ENCODE measurements at places on chromosomes 1 and 21.
A peak's percentile ranks its signal among the peaks of the same experiment; 100 is the strongest.

DNA sequence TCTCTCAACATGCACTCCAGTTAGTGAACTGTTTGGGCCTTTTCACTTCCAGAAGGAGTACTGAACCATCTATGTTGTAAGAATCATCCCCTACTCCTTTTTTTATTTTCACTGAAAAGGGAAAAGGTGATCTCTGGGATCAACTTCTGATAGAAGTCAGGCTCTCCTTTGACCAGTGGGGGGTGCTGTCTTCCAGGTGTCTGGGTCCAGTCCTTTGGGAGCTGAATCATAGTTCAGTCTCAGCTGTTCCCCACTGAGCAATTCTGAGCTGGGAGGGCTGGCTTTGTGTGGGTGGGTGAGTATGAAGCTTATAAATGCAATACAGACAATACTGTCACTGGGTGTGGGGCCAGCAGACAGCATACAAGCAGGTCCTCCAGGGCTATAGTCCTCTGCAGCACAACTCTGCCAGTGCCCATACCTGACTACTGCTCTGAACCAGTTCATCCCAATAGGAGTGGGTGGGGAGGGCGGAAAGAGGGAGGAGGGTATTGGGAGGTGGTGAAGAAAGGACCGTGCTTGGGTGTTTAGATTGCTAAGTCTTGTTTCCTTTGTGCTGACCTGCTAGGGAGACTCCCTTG is 12.5 kb upstream of the SARS1 start:
- peak overlapping the region; percentile 32 for H3K27ac ChIP-seq
- DNase-seq: peak; percentile 36
- no peak overlapping the region for H3K4me3 ChIP-seq
- H3K36me3 ChIP-seq: no peaks in the 10 kb centered on the region
- H3K27me3 ChIP-seq: no peaks in the 10 kb centered on the region

DNA sequence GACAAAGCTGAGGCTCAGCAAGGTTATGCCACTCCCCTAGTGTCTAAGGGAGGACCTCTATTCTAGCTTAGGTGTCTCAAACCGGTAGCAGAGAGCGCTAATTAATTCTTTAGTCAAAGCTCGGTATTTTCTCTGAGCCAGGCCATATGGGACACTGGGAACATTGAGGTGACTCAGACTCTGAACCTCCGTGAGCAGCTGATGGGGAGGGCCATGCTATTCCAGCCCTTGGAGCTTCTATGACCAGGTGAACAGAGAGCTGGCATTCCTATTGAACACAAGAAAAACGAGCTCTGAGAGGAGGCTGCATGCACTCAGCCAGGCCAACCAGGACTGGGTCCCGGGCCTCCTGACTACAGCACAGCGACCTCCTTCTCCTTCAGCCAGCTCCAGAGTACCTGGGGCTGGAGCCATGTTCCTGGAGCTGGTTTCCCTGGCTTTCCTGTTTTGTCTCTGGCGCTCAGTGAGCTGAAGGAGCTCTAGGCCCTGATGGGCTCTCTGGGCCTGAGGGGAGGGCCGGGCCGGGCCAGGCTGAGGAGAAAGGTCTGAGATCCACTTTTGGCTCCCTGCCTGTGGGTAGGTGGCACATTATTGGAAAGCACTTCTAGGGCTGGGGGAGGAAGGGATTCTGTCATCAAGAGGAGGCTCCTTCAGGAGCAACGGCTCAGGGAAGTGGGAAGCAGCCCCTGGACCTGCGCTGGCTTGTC is 37.0 kb downstream of the SLC9A1 start:
- H3K27me3 ChIP-seq: no peaks in the 10 kb centered on the region
- H3K4me3 ChIP-seq: no peak overlapping the region
- DNase-seq: no peak

DNA sequence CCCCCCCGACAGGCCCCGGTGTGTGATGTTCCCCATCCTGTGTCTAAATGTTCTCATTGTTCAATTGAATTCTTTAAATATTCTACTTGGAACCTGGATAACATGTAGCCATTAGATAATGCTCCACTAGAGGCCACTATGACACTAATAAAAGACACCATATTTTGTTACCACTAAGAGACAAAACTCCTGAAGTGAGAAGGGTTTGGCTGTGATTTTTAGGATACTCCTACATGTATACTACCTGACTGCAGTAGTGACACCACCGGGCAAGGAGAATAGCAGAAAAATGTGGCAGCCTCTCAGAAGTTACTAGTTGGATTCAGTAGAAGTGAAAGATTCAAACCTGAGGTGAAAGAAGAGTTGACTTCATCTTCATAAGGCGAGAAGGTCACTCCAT is 36.0 kb downstream of the F5 start:
- peaks cover 11% of the 10 kb centered on the region for H3K4me1 ChIP-seq
- H3K27ac ChIP-seq: no peak overlapping the region
- no peaks in the 10 kb centered on the region for H3K27me3 ChIP-seq
- DNase-seq: peak; percentile 25
- H3K4me3 ChIP-seq: no peak overlapping the region

- H3K4me3 ChIP-seq: no peak overlapping the region
- no peaks in the 10 kb centered on the region for H3K36me3 ChIP-seq
- no peaks in the 10 kb centered on the region for H3K4me1 ChIP-seq
Observed at GRCh38 chr1:64568171-64568450, 98.2 kb downstream of the CACHD1 start.

GRCh38 chr1:214615871-214616270 is 12.9 kb downstream of the CENPF start:
- no peak overlapping the region for H3K4me3 ChIP-seq
- no peak for DNase-seq
- peak overlapping the region; percentile 57 for H3K27ac ChIP-seq
- H3K36me3 ChIP-seq: peaks cover 79% of the 10 kb centered on the region

GRCh38 chr1:203295796-203296195 is 9.5 kb upstream of the BTG2 start:
- DNase-seq: no peak
- H3K27ac ChIP-seq: peak overlapping the region; percentile 76
- peaks cover 42% of the 10 kb centered on the region for H3K4me1 ChIP-seq
- H3K27me3 ChIP-seq: no peaks in the 10 kb centered on the region

Data from activated CD4-positive, alpha-beta T cell treated with anti-CD3 and anti-CD28 coated beads, Interleukin-2, amount 10 ng/mL, durations not matched to agents 7 days and 5 days (primary cell).